ENCODE measurements at places on chromosomes 4 and X.

- DNase-seq: no peak
Observed at GRCh38 chr4:89598602-89599001, 238.4 kb downstream of the SNCA start.

- no peak for DNase-seq
Observed at GRCh38 chrX:115898382-115899001, 272.1 kb upstream of the AGTR2 start.

- no peak for DNase-seq
Observed at GRCh38 chr4:6239968-6240367, 29.7 kb upstream of the WFS1 start.

- DNase-seq: no peak
Observed at GRCh38 chr4:157509341-157509740, 288.8 kb downstream of the GRIA2 start.

- no peak for DNase-seq
Observed at GRCh38 chr4:30380404-30380998, 339.7 kb upstream of the PCDH7 start.

DNA sequence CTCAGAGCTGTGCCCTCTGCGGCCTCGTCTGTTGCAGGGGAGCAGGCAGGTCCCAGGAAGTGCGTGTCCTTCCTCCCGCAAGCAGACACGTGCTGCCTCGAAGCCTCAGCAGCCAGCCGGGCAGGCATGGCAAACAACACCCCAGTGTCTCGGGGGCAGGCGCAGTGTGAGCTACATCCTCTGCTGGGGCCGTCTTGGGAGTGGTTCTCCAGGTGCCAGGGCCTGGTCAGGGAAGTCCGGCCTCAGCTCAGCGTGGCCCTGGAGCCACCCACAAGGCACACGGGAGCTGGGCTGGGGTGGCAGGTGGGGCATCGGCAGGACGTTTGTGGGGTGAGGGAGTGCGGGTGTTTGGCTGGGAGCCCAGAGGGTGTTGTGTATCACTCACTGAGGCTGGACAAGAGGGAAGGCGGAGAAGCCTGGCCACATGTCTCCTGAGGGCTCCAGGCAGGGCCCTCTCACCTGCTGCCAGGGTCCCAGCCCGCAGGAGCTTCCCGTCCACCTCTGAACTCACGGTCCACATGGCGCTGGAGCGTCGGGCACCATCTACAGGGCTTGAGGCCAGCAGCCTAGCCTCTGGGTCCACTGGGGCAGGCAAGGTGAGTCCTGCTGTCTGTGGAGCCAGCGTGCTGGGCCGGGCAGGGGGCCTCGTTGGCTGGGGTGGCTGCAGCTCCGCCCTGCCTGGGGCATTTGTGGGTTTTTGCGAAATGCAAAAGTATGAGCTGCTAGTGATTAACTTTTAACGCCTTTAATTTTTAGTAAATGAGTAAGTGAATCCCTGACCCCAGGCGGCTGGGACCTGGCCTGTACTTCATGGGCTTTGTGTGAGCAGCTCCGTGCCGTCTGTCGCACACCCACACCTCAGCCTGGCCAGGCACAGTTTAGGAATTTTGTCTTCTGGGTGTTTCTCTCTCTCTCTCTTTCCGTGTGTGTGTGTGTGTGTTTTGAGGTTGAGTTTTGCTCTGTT, 17.3 kb upstream of the UVSSA start:
- DNase-seq: no peak

All from NCI-H1930 (cell line).